H1 (cell line): ENCODE measurements at places on chromosomes 2 and 18. TPM values are rescaled to one million over a fixed set of nuclear protein-coding genes. Genes with fewer than 3 reads are reported as not detected.

Gene ASB18
- not detected in 2 replicates for total RNA-seq

Gene HRH4
- not detected in 2 replicates for total RNA-seq

Gene CFAP65
- 0.13 and 0.19 TPM in 2 replicates for total RNA-seq

Gene NOSTRIN
- total RNA-seq, result not detected in 2 replicates
